NCI-H524 (cell line): ENCODE measurements at places on chromosomes 6 and 20.
A peak's percentile ranks its signal among the peaks of the same experiment; 100 is the strongest.

GRCh38 chr6:109867009-109867969 lies 110.8 kb upstream of the GPR6 start:
- peak; percentile 18 for DNase-seq

GRCh38 chr6:15464211-15464725 lies 198.6 kb downstream of the DTNBP1 start:
- peak; percentile 11 for DNase-seq

DNA sequence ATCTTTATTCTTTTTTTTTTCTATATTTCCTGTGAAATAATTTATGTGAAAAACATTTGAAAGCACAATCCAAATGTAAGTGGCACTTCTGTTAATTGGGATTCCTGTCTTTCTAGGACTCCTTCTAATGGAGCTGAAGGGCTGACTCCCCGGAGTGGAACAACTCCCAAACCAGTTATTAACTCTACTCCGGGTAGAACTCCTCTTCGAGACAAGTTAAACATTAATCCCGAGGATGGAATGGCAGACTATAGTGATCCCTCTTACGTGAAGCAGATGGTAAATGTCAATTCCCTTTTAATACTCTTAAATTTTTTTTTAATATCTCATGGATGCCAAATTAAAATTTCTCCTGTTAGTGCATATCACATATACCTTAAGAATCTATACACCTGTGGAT lies 35.0 kb downstream of the CDC5L start:
- DNase-seq = no peak

GRCh38 chr6:36839749-36840431 lies 646 bp upstream of the CPNE5 start:
- peak; percentile 40 for DNase-seq

DNA sequence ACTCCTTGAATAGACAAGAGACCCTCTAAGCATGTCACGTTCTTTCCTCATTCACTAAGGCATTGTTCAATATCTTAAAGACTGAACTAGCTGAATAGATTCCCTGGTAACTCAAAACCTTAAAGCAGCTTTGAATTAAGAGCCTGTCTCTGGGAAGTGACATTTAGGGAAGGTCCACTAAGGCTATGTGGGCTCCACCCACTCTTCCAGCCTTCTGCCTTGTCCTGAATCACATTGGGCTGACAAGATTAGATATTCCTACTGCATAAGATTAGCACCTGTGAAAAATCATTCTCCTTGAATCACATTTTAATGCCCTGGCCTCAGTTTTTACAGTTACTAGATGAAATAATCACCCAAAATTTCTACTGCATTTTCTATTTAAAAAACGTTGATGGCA lies 36.3 kb downstream of the CLIC5 start:
- no peak for DNase-seq

DNA sequence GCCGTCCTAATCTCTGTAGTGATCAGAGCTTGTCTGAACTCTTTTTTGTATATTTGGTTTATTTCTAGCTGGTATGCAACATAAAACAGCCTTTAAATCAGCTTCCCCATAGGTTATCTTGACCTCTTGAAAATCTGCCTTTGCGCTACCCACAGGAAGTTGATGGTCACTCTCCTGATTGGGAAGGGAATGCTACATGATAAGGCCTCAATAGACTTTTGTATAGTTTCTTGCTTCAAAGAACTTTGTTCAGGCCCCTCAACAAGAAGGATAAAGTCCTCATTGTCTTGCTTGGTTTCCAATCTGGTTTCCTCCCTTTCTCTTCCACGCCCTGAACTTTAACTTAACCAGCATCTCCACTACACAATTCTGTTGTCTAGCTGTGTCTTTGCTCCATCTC lies 95.4 kb upstream of the TENT5A start:
- DNase-seq = no peak

- DNase-seq = no peak
Measured at GRCh38 chr6:43895656-43896328, 125.8 kb downstream of the VEGFA start.

DNA sequence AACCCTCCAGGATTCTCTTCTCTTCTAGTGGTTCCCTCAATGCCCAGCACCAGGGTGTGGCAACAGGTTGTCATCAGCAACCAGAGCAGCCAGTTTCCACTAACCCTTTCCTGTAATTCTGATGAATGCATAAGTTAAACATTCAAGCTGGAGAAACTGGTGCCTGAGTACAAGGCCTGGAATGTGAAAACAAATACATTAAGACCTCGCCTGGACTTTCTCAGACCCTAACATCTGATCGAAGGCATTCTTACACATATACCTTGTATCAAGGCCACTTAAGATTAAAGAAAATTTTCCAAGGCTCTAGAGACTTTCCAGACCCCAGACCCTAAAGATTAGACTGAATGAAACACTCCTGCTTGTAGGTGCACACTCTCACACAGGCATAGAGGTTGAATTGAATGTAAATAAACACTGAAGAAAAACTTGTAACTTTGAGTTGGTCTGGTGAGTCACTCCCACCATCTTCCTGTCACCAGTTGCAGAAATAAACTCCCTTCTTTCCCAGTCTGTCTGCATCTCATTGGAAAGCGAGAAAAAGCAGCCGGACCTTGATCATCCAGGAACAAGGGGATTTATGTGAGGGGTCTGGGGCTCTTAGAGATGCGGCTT lies 9.0 kb downstream of the LRP11 start:
- no peak for DNase-seq

- no peak for DNase-seq
Measured at GRCh38 chr20:38255393-38255792, 5.1 kb downstream of the KIAA1755 start.

- no peak for DNase-seq
Measured at GRCh38 chr6:108588586-108588985, 27.9 kb downstream of the FOXO3 start.

DNA sequence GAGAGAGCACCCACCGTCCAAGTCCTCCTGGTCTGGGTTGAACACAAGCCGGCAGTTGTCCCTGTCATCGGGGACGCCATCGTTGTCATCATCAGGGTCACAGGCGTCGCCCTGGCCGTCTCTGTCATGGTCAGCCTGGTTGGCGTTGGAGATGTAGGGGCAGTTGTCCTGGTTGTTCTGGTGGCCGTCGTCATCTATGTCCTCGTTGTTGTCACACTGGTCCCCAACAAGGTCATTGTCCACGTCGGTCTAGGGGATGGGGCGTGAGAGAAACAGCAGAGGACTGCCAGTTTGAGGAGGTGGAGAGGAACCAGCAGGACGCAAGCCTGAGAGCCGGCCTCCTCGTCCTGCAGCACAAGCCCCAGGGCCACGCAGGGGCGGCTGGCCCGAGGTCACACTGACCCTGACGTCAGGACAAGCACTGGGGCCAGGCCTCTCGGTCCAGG lies 28.5 kb downstream of the THBS2 start:
- DNase-seq = no peak

GRCh38 chr6:77666846-77667245 lies 14.0 kb downstream of the MEI4 start:
- no peak for DNase-seq

DNA sequence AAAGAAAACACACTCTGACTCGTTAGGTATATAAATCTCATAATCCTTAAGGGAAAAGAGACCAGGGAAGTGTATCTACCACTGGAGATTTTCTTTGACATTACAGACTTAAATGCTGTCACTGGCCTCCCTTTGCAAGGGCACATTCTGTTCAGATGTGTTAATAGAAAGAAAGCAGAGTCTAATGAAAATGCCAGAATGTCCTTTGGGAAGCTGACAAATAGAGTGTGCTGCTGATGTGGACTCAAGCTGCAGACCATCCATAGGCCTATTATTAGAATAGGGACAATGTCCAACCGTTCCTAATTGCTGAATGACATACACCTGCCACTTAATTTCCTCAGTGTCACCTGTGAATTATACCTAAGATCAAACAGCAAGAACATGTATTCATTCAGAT lies 41.2 kb downstream of the SLC35D3 start:
- DNase-seq = no peak

GRCh38 chr20:40646361-40646760 lies 42.7 kb downstream of the MAFB start:
- no peak for DNase-seq

- no peak for DNase-seq
Measured at GRCh38 chr6:4370066-4370465, 234.7 kb upstream of the ECI2 start.

DNA sequence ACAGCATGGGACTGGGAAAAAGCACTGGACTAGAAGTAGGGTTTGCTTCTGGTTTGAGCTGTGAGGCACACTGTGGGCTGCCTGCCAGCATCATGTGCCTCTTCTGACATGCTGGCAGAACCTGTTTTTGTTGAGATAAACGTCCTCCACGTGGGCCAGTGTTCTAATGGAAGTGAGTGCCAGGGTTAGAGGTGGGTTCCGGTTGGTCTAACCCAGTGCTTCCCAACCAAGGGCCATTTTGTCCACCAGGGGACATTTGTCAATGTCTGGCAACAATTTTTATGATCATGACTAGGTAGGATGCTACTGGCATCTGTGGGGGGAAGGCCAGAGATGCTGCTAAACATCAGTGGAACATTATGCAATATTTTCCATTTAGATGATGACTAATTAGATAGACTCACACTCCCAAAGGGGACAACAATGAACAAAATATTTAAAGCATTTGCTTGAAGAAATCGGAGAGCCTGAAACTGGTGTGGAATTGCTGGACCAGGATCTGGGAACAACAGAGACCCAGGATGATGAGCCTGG lies 7.8 kb upstream of the APMAP start:
- DNase-seq = no peak

DNA sequence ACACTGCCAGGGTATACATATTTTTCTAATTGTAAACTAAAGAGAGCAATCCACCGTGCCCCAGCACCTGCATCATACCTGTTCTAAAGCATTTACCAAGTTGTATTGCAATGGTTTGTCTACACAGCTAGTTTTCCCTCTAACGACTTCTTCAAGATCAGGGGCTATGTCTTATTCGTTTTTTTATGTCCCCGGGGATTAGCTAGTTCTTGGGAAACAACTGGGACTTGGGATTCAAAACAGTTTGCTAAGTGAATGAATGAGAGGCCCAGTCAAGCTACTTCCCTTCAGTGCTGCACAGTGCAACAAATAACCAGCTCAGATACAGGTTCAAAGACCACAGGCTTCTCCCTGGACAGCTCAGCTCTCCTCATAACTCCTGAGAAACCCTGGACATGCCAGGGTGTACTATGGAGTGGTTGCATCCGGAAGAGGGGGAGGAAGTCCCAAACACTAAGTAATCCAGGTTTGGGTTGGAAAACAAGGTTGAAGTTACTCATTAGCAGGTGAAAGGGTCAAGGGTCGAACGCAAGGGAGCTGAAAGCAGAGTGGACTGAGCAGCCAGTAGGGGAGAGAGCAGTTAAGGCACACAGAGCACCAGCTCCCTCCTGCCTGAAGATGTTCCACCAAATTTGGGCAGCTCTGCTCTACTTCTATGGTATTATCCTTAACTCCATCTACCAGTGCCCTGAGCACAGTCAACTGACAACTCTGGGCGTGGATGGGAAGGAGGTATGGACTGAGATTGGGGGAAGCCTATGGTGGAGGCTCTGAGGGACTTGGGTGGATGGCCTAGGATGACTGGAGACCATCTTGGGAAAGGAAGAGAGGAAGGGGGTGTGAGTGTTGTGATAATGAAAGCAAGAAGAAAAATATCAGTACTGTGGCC lies at the start of gene APOM:
Gene APOM (plus strand): TSS at position 546 of the 889 bp plus-strand sequence. CDS start 73 bp downstream, at position 619.
- no peak for DNase-seq

DNA sequence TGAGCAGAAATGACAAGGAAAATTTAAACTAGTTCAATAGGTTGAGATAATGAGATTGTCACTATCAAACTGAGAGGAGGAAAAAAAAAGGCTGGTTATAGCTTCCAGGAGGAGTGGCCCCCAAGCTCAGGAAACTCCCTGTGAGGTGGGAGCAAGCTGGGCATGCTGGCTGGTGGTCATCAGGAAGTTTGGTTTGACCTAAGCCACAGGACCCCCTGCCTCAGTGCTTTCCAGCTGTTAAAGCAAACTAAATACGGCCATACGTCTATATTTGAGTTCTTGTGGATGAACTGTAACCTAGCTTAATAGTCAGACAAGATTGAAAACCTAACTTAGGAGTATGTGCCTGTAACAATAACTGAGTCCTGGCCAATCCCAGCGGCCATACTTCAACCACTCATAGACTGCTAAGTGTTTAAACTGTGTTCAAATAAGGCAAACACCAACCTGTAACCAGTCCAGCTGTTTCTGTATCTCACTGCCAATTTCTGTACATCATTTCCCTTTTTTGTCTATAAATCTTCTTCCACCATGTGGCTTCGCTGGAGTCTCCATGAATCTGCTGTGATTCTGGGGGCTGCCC lies 24.6 kb upstream of the ZBTB24 start:
- no peak for DNase-seq

GRCh38 chr20:46035713-46036112 lies 6.7 kb downstream of the SLC12A5 start:
- no peak for DNase-seq

DNA sequence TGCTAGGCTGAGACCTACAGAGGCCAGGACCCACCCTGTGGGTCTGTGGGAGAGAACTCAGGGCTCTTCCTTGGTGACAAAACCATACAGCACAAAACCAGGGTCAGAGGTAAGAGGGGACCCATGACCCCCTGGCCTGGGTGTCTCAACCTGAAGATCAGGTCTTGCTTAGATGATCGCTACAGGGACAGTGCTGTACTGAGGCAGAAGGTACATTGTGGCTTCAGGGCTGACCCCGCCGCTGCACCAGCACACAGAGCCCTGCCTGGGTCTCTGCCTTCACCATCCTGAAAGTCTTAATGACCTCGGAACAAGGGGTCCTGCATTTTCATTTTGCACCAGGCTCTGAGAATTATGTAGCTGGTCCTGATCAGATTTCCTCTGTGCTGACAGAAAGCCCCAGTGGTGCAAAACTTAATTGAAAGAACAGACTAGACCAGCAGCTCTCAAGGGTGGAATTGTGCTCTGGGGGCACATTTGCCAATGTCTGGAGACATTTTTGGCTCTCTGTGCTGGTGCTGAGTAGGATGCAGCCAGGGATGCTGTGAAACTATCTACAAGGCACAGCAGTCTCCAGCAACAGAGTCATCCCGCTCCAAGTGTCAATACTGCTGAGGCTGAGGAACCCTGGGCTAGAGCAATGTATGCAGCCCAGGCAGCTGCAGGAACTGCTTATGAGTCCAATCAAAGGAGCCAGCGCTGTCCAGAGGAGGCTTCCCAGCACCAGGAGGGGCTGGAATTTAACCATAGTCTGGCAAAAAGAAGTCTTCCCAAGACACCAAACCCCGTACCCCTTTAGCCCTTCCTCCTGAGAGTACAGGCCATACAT lies 254.9 kb downstream of the ERMARD start:
- DNase-seq = no peak

GRCh38 chr6:131372535-131372934 lies 200.5 kb upstream of the ARG1 start:
- DNase-seq = no peak

- DNase-seq = no peak
Measured at GRCh38 chr20:22473293-22473692, 111.1 kb downstream of the FOXA2 start.

- DNase-seq = no peak
Measured at GRCh38 chr20:38267296-38267695, 6.8 kb upstream of the KIAA1755 start.

- DNase-seq = no peak
Measured at GRCh38 chr6:46201702-46202101, 30.9 kb upstream of the ENPP5 start.

- DNase-seq = no peak
Measured at GRCh38 chr6:27303613-27304272, 8.3 kb downstream of the POM121L2 start.
